ENCODE measurements at places on chromosomes 6 and 20.

GRCh38 chr6:42984924-42985475 lies 630 bp downstream of the PPP2R5D start:
- peak; percentile 28 for DNase-seq

GRCh38 chr6:157235600-157236039 lies 87.7 kb downstream of the TMEM242 start:
- peak; percentile 72 for DNase-seq

- DNase-seq: no peak
Observed at GRCh38 chr6:138008791-138009190, 98.4 kb downstream of the PERP start.

GRCh38 chr6:31305703-31306219 lies 33.9 kb upstream of the HLA-C start:
- no peak for DNase-seq

GRCh38 chr6:70133246-70133645 lies 169.6 kb downstream of the COL9A1 start:
- no peak for DNase-seq

- no peak for DNase-seq
Observed at GRCh38 chr6:115159733-115160132, 816.9 kb upstream of the HS3ST5 start.

DNA sequence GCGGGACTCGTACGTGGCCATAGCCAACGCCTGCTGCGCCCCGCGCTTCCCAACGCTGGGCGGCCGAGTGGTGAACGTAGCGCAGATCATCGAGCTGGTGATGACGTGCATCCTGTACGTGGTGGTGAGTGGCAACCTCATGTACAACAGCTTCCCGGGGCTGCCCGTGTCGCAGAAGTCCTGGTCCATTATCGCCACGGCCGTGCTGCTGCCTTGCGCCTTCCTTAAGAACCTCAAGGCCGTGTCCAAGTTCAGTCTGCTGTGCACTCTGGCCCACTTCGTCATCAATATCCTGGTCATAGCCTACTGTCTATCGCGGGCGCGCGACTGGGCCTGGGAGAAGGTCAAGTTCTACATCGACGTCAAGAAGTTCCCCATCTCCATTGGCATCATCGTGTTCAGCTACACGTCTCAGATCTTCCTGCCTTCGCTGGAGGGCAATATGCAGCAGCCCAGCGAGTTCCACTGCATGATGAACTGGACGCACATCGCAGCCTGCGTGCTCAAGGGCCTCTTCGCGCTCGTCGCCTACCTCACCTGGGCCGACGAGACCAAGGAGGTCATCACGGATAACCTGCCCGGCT lies 3.4 kb downstream of the SLC32A1 start:
- DNase-seq: no peak

- no peak for DNase-seq
Observed at GRCh38 chr6:32397252-32397920, 9.6 kb downstream of the BTNL2 start.

GRCh38 chr20:37925265-37926165 lies 22.6 kb downstream of the VSTM2L start:
- no peak for DNase-seq

DNA sequence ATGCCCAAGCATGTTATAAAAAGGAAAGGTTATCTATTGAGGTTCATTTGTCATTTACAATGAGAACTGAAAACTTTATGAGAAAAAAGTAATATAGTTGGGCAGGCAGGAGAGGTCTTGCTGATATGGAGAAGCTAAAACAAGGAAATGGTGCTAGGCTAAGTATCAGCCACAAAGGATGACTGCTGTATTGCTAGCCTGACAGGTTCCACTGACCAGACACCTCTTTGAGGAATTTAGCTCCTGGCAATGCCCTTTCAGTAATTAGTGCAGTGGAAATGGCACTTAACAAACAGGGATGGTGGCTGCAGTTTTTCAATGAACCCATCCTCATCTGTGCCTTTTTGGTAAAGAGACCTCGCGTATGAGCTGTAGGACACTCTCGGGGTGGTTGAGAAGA lies 284.4 kb downstream of the ZFAND3 start:
- DNase-seq: no peak

DNA sequence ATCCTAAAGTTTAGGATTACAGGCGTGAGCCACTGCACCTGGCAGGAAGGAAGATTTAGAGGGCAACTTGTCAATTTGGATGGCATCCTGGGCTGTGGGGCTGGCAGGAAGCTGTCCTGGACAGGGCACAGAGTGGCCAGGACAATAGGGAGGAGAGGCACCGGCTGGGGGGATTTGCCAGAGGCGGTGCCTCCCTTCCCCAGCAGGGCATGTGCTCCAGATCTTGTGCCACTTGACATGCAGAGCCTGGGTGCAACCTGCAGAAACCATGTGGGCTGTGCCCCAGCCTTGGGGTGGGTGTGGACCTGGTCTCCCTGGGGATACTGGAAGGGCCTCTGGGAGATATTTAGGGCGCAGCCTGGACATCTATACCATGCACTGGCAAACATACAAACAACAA lies 58.6 kb upstream of the EEF1A1 start:
- no peak for DNase-seq

DNA sequence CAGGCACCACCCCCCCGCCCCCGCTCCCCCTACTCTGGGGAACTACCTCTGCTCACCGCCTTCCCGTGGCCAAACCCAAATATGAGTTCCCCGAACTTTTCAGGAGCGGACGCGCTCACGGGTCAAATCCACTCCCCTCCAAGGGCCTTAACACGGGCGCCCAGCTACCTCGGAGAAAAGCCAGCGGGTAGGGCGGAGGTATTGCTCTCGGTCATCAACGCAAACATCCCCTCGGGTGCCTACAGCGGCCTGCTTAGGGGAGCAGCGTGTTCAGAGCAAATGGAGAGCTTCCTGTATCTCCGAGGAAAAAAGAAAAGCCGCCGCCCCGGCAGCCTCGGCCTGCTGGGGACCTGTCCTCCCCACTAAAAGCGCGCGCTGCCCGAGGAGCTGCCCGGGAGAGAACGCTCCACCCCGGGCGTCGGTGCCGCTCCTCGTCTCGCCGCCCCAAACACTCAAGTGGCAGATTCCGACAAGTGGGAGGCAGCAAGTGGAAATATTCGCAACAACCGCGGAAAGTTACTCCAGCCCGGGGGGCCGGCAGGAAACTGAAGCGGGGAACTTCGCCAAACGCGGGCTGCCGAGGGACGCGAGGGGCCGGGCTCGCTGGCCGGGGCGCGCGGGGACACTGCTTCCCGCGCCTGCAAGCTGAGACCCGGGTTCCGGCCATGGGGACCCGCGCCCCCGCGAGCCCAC lies 699 bp downstream of the PTPRT start:
- DNase-seq: no peak

DNA sequence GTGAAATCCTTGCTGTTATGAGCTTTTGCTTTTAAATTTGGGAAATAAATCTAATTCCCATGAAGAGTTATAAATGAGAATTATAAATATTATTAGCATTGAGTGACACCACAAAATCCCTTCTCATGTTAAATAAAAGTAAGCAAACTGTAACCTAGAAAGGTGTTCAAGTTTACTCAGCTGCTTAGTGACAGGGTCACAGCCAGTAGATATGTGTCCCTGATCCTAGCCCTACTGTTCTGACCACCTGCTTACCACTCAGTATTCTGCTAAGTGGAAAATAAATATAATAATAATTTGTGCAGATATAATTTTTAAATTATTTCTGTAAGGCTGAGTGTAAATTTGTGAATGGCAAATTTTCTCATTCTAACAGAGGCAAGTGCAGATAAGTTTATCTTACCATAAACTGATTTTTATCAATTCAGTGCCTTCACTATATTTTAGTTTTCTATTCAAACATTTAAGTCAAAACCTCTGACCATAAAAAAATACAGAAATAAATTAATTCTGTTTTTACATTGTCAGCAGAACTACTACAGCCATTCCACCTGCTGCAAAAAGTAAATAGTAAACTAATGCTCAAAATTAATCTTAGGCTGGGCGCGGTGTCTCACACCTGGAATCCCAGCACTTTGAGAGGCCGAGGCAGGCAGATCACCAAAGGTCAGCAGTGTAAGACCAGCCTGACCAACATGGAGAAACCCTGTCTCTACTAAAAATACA lies 118.2 kb downstream of the TENT5A start:
- DNase-seq: no peak

- no peak for DNase-seq
Observed at GRCh38 chr20:58622671-58623578, 28.2 kb upstream of the STX16 start.

- no peak for DNase-seq
Observed at GRCh38 chr20:42099101-42099500, 480.9 kb upstream of the CHD6 start.

DNA sequence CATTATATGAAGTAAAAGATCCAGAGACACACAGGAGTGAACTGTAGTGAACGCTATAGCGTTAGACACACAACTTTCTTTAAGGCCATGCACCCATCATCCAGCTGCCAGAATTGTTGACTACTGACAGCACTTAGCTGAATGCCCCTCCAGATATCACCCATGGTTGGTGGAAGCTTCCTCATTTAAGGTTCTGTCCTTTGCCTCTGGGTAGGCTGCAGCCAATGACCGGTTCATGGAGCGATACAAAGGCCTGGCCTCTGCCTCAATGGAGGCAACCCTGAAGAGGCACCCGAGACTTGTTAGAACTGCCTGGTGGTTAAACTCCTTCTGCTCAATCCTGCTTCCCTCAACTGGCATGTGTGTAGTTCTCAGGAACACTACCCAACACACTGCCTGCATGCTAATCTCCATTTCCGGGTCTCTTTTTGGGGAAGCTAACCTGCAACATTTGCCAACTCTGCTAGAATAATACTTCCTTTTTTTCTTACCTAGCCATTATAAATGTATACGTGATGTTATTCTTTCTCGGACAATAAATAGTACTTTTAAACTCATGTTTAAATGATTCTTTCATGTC lies 49.8 kb upstream of the THEMIS start:
- no peak for DNase-seq

- DNase-seq: no peak
Observed at GRCh38 chr6:156806155-156806554, 29.0 kb downstream of the ARID1B start.

DNA sequence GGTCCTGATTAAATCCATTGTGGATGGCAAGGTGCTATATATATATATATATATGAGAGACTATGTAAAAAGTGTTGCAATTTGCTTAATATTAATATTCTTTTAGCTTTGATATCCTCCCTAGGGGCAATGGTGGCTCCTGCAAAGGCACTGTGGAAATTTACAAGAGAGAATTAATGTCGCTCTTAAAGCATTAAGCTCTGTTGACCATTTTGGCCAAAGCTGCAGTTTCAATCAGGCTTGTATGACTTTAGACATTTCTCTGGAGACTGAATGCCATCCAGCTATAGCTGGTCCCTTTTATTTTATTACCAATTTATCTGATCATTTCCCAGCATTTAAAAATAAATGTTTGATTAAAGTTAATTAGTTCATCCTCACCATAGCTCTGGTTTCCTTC lies 155.3 kb downstream of the JARID2 start:
- DNase-seq: peak; percentile 57

- no peak for DNase-seq
Observed at GRCh38 chr20:64136004-64136710, 28.1 kb upstream of the MYT1 start.

- no peak for DNase-seq
Observed at GRCh38 chr6:159535656-159536350, 157.2 kb downstream of the SOD2 start.

- peak; percentile 17 for DNase-seq
Observed at GRCh38 chr6:105790635-105791034, 295.5 kb upstream of the PRDM1 start.

GRCh38 chr6:90940812-90941481 lies 354.1 kb upstream of the MAP3K7 start:
- peak; percentile 54 for DNase-seq

GRCh38 chr20:38723848-38724625 lies at the start of gene SLC32A1:
Gene SLC32A1 (plus strand): TSS chr20:38724486. CDS start chr20:38724725, 239 bp downstream.
- no peak for DNase-seq

- DNase-seq: no peak
Observed at GRCh38 chr20:41054070-41054846, 25.6 kb downstream of the TOP1 start.

- DNase-seq: no peak
Observed at GRCh38 chr6:35427851-35428321, 24.3 kb upstream of the FANCE start.

- no peak for DNase-seq
Observed at GRCh38 chr6:62974452-62974851, 236.8 kb upstream of the FKBP1C start.
